Activated CD8-positive, alpha-beta T cell treated with anti-CD3 and anti-CD28 coated beads for 36 hours (primary cell): ENCODE measurements at places on chromosomes 1 and 21.
A peak's percentile ranks its signal among the peaks of the same experiment; 100 is the strongest.

- no peak overlapping the region for H3K27ac ChIP-seq
- H3K4me1 ChIP-seq = peaks cover 2% of the 10 kb centered on the region
- DNase-seq = no peak
- H3K27me3 ChIP-seq = peaks cover 4% of the 10 kb centered on the region
- peaks cover 1% of the 10 kb centered on the region for H3K36me3 ChIP-seq
- H3K4me3 ChIP-seq = no peak overlapping the region
Observed at GRCh38 chr1:77239311-77239710, 20.1 kb upstream of the PIGK start.

- H3K36me3 ChIP-seq = peaks cover 1% of the 10 kb centered on the region
- no peaks in the 10 kb centered on the region for H3K4me1 ChIP-seq
- no peaks in the 10 kb centered on the region for H3K27me3 ChIP-seq
- no peak for DNase-seq
Observed at GRCh38 chr1:241131636-241132194, 225.3 kb downstream of the RGS7 start.

- peaks cover 5% of the 10 kb centered on the region for H3K4me1 ChIP-seq
- H3K27ac ChIP-seq = no peak overlapping the region
- H3K27me3 ChIP-seq = peaks cover 62% of the 10 kb centered on the region
- H3K4me3 ChIP-seq = peak overlapping the region; percentile 9
Observed at GRCh38 chr1:43147625-43148327, 24.3 kb downstream of the EBNA1BP2 start.

GRCh38 chr21:34031835-34032370 lies 41.5 kb upstream of the MRPS6 start:
- H3K36me3 ChIP-seq = no peaks in the 10 kb centered on the region
- H3K27me3 ChIP-seq = no peaks in the 10 kb centered on the region
- H3K27ac ChIP-seq = peak overlapping the region; percentile 1
- peaks cover 27% of the 10 kb centered on the region for H3K4me1 ChIP-seq

DNA sequence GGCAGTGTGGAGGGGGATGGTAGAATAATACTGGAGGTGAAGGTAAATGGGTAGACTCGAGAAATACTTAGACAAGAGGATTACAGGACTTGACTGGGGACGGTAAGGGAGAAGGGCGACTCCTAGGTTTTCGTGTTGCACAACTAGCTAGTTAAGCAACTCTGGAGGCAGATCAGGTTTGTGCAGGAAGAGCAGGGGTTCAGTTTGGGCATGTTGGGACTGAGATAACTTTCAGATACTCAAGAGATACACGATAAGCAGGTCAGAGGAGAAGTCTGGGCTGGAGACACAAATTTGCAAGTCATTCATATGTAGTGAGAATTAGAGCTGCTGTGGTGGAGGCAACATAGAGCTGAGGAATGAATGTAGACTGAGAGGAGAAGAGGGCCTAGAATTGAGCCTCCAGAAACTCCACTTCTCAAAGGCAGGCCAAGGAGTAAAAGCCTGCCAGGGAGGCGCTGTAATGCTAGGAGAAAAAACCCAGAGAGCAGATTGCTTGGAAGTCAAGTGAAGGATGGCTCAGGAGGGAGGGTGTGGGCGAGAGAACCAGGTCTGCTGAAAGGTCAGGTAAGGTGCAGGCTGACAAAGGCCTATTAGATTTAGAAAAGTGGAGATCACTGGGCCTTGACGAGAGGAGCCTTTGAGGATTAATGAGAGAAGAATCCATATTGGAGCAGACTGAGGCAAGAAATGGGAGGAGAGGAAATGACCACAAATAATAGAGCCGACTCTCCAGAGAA lies 20.8 kb downstream of the MAB21L3 start:
- H3K4me3 ChIP-seq = no peak overlapping the region
- H3K27me3 ChIP-seq = peaks cover 10% of the 10 kb centered on the region
- no peak for DNase-seq
- peaks cover 34% of the 10 kb centered on the region for H3K4me1 ChIP-seq

DNA sequence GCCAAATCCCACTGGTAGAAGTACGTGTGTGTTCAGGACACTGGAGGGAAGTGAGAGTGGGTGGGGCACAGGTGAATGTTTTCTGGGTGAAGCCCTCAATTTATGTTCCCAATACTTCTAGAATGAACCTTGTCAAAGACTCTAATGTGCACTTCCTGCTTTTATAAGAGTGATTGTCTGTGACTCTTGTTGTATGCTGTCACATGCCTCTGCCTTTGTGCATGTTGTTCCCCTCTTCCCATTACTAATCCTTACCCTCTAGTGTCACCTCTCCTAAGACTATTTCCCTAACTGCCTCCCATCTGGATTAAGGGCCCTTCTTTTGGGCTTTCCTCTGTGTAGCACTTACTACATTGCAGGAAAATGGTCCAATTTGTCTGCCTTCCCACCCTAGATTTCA lies 2.5 kb upstream of the LINGO4 start:
- no peak overlapping the region for H3K4me3 ChIP-seq
- H3K27ac ChIP-seq = no peak overlapping the region

GRCh38 chr1:204409836-204410687 lies 1.6 kb downstream of the PPP1R15B start:
- H3K4me1 ChIP-seq = peaks cover 25% of the 10 kb centered on the region
- DNase-seq = no peak
- peaks cover 57% of the 10 kb centered on the region for H3K36me3 ChIP-seq
- peak overlapping the region; percentile 99 for H3K4me3 ChIP-seq
- peak overlapping the region; percentile 100 for H3K27ac ChIP-seq

DNA sequence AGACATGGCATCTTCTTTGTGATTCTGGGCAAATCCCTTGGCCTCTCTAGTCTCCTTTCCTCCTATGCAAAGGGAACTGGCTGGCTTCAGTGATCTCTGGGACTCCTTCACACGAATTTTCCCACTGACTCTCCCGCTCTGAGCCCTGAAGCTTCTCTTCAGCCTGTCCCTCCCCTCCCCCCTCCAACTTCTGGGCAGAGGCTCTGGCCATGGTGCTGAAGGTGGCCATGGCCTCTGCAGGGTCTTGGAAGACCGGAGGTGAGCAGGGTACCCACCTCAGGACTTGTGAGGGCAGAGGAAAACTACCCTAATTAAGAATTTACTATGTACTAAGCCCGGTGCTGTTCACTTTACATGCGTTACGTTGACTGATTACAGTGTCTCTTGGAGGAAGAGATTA lies 29.4 kb upstream of the POU3F1 start:
- peaks cover 17% of the 10 kb centered on the region for H3K27me3 ChIP-seq
- H3K4me1 ChIP-seq = no peaks in the 10 kb centered on the region
- no peak overlapping the region for H3K4me3 ChIP-seq
- no peak for DNase-seq
- no peaks in the 10 kb centered on the region for H3K36me3 ChIP-seq

DNA sequence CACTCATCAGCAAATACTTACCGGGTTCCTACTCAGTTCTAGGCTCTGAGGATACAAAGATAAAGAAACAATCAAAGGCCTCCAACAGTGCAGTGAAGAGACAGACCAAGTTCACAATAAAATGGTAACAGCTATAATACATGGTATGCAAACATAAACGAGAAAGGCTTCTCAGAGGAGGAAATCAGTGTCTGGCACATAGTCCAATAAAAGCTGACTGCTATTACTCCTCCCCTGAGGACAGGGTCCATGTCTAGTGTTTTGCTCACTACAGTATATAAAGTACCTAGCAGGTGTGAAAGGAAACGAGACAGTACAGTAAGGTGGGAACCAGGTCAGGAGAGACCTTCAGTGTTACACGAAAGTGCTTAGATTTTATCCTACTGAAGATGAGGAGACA lies 4.3 kb downstream of the RBM34 start:
- no peak for DNase-seq
- no peak overlapping the region for H3K27ac ChIP-seq
- H3K27me3 ChIP-seq = no peaks in the 10 kb centered on the region
- no peak overlapping the region for H3K4me3 ChIP-seq
- peaks cover 39% of the 10 kb centered on the region for H3K36me3 ChIP-seq
- peaks cover 22% of the 10 kb centered on the region for H3K4me1 ChIP-seq

DNA sequence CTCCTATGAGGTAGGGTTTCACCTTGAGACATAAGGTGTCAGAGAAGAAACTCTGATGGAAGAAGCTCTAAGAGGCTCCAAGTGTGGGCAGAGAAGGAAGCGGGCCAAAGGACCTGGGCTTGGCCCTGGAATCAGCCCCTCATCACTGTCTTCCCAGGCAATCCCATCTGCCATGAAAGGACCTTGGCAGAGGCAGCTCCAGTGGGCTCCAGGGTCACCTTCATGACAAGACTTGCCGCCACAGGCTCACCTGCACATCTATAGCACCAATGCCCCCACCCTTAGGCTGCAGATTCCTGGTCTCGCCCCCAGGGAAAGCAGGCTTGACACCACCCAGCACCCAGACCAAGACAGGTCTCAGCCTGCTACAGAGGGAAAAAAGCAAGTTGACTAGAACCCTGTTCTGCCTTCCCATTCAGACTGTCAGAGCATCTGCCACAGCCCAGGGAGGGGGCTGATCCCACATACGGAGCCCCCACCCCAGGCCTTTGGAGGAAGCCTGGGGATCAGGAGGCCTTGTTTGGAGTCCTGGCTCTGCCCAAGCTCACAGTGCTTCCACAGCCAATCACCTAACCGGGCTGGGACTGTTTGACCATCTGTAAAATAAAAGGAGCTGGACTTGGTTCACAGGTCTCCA lies 490 bp upstream of the FAM110D start:
- no peak overlapping the region for H3K27ac ChIP-seq
- DNase-seq = no peak
- H3K36me3 ChIP-seq = no peaks in the 10 kb centered on the region
- H3K27me3 ChIP-seq = peaks cover 32% of the 10 kb centered on the region
- peaks cover 7% of the 10 kb centered on the region for H3K4me1 ChIP-seq

- H3K36me3 ChIP-seq = no peaks in the 10 kb centered on the region
- H3K4me3 ChIP-seq = no peak overlapping the region
- peaks cover 9% of the 10 kb centered on the region for H3K27me3 ChIP-seq
Observed at GRCh38 chr1:17251701-17252376, 2.9 kb downstream of the PADI3 start.

DNA sequence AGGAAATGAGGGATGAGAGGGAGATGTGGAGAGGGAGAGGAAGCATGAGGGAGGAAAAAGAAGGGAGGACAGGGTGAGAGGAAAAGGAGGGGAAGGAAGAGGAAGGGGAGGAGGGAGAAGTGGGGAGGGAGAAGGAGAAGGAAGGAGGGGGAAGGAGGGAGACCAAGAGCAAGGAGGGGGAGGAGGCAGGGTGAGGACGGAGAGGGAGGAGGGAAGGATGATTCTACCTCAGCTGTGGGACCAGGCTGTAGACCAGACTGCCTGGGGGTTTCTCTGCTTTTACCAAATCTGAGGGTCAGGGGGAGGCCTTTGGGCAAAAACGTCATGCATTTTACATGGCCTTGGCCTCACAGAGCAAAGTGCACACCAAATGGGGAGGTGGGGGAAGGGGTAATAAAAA lies 94.5 kb downstream of the KCND3 start:
- no peaks in the 10 kb centered on the region for H3K36me3 ChIP-seq
- H3K4me1 ChIP-seq = no peaks in the 10 kb centered on the region
- H3K27me3 ChIP-seq = peaks cover 8% of the 10 kb centered on the region
- H3K4me3 ChIP-seq = no peak overlapping the region
- DNase-seq = no peak

- H3K27me3 ChIP-seq = peaks cover 50% of the 10 kb centered on the region
- H3K4me3 ChIP-seq = no peak overlapping the region
- peaks cover 3% of the 10 kb centered on the region for H3K4me1 ChIP-seq
- DNase-seq = peak; percentile 42
- peaks cover 1% of the 10 kb centered on the region for H3K36me3 ChIP-seq
Observed at GRCh38 chr1:143698016-143698415, 273.8 kb downstream of the FAM72C start.

GRCh38 chr1:59523745-59524450 lies 227.0 kb downstream of the FGGY start:
- DNase-seq = no peak
- H3K4me3 ChIP-seq = no peak overlapping the region
- H3K27me3 ChIP-seq = no peaks in the 10 kb centered on the region
- H3K36me3 ChIP-seq = no peaks in the 10 kb centered on the region
- H3K27ac ChIP-seq = no peak overlapping the region

GRCh38 chr1:202056644-202057334 lies 46.4 kb downstream of the ELF3 start:
- H3K36me3 ChIP-seq = no peaks in the 10 kb centered on the region
- DNase-seq = no peak
- no peak overlapping the region for H3K4me3 ChIP-seq
- no peak overlapping the region for H3K27ac ChIP-seq
- no peaks in the 10 kb centered on the region for H3K4me1 ChIP-seq

DNA sequence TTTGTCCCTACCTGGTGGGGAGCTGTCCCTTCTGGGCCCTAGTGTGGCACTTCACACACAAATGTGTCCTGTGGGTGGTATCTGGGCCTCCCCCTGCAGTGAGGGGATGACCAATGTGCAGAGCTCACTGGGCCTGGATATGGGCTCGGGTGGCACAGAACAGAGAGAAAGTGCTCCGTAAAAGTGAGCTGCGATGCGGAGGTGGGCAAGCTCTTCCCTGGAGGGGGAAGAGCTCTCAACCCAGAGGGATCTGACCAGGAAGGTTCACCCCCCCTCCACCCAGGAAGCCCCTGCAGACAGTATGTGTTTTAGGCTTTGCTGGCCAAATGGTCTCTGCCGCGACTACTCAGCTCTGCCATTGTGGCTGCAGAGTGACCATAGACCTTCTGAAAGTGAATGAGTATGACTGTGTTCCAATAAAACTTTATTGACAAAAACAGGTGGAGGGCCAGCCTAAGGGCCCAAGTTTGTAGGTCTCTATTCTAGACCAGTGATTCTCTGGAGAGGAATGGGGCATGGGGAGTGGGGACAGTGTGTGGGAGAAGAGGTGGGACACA lies 8.6 kb upstream of the ITGB2 start:
- H3K36me3 ChIP-seq = peaks cover 12% of the 10 kb centered on the region
- H3K4me1 ChIP-seq = peaks cover 63% of the 10 kb centered on the region
- peak overlapping the region; percentile 84 for H3K27ac ChIP-seq
- no peak for DNase-seq

GRCh38 chr1:202223121-202223860 lies 29.7 kb downstream of the LGR6 start:
- DNase-seq = no peak
- no peaks in the 10 kb centered on the region for H3K27me3 ChIP-seq
- H3K4me1 ChIP-seq = peaks cover 16% of the 10 kb centered on the region
- no peak overlapping the region for H3K4me3 ChIP-seq
